Stimulated activated CD8-positive, alpha-beta memory T cell treated with anti-CD3 and anti-CD28 coated beads, Interleukin-4, amount 100 ng/mL, for 1 hour (primary cell): ENCODE measurements at places on chromosomes 7 and 10.

DNA sequence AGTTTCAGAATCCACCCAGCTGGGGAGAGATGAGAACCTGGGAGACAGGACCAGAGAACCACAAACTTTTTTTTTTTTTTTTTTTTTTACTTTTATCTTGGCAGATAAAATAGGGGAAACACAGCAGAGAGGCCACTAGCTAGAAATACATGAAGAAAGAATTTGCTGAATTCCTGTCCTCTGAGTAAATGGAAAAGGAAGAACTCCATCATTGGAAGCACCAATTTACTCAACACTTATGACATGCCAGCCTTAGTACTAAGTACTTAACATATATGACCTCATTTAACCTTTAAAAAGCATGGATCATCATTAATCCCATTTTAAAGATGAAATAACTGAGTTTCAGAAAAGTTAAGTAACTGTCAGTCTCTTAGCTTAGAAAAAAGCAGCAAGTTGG is 343.0 kb upstream of the NPSR1 start:
- no peak for DNase-seq

DNA sequence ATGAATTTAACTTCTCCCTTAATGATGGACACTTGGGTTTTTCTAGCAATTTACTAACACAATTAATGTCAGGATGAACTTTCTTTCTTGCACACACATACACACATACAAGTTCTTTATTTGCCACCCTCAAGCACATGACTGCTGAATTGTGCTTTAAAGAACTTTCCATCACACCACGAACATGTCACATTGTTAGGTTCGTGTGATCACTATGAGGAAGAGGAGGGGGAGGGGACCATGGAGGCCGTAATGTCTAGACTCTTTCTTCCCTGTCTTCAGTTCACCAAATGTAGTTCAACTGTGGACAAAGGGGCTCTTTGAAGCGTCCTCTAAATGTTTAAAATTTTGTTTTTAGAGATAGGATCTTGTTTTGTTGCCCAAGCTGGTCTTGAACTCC is 31.0 kb downstream of the NUP42 start:
- DNase-seq: no peak

- no peak for DNase-seq
Observed at GRCh38 chr7:142690554-142691182, 58.6 kb upstream of the PRSS1 start.

GRCh38 chr7:21383227-21384220 is 44.4 kb upstream of the SP4 start:
- DNase-seq: no peak

GRCh38 chr7:69047151-69047754 is 551.0 kb upstream of the AUTS2 start:
- DNase-seq: no peak

GRCh38 chr7:24591152-24591551 is 17.9 kb downstream of the PALS2 start:
- DNase-seq: no peak

- no peak for DNase-seq
Observed at GRCh38 chr7:134422638-134423037, 36.3 kb downstream of the AKR1B1 start.

- no peak for DNase-seq
Observed at GRCh38 chr7:22649686-22650085, 77.3 kb upstream of the IL6 start.

- no peak for DNase-seq
Observed at GRCh38 chr7:24740871-24741270, 16.4 kb downstream of the GSDME start.

GRCh38 chr7:32803406-32804141 is 88.0 kb downstream of the KBTBD2 start:
- no peak for DNase-seq

GRCh38 chr7:27082171-27082570 is 13.6 kb downstream of the HOXA1 start:
- DNase-seq: no peak
